ENCODE measurements at places on chromosomes 2 and 18.

DNA sequence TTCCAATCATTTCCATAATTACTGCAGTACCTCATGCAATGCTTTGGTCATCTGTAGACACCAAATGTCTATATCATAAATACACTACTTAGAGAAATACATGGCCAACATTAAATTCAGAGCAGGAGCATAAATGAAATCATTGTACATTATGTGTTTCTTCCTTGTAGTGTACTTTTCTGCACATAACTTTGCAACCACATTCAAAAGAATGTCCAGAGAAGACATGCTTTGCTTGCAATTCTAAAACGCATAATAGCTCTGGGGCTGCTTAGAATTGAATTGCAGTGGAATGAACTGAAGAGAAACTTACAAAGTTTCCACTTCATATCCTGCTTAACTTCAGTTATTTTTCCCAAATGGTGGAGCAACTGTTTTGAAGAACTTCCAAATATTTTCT lies 664.4 kb downstream of the DSC3 start:
- peak; percentile 9 for DNase-seq

DNA sequence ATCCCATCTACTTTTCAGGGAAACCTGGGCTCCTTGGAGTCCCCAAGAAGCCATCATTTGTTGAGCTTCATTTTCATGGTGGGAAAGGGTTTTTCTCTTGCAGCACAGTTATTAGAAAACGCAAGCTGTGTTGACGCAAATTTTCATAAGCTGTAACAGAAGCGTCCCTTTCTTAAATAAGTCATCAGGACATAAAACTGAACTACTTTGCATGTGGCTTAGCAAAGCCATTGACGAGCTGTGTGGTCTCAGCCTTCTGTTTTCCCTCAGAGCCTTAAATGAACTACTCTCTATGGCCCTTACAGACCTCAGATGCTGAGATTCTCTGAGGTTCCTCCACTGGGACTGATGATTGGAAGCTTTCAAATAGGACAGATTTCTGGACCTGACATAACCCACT lies 85.1 kb downstream of the ARL4C start:
- no peak for DNase-seq

DNA sequence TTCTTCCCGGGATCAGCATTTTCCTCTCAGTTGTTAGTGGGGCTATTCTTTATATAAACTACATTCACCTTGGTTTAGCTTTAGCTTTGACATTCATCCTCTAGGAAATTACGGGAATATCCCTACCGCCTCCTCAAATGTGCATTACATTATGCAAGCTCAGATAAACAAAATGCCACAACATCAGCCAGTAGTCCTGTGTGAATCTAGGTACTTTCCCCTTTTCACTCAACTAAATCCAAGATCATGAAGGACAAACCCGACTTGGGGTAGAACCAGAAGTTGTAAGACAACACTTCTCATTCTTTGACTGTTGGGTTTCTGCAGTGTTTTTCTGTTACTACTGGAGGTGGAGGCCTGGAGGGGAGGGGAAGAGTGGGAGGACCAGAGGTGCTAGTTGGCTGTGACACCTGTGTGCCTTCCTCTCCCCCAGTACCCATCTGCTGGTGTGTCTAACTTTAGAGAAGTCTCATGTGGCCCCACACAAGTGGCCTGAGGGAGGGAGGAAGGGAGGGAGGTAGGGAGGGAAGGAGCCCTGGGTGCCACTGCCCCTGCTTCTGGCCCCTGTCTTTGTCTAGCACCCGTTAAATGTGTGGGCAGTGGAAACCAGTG lies 84.8 kb upstream of the BCL2L11 start:
- DNase-seq, result no peak

DNA sequence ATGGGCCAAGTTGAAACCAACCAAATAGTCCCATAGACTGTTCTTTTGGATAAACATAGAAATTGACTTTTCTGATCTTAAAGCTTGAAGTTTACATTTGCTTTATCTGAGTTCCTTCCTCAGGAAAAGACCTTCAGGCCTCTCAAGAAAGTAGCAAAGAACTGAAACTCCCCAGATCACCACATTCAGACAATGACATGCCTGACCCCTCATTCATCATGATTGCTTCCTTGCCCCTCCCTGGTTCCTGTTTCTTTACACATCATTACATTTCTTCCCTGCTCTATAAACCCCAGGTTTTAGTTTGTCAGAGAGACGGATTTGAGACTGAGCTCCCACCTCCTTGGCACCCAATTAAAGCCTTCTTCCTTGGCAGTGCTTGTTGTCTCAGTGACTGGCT lies 83.6 kb upstream of the ST3GAL5 start:
- DNase-seq, result no peak

- no peak for DNase-seq
Observed at GRCh38 chr2:218063896-218064295, 5.2 kb upstream of the RUFY4 start.

DNA sequence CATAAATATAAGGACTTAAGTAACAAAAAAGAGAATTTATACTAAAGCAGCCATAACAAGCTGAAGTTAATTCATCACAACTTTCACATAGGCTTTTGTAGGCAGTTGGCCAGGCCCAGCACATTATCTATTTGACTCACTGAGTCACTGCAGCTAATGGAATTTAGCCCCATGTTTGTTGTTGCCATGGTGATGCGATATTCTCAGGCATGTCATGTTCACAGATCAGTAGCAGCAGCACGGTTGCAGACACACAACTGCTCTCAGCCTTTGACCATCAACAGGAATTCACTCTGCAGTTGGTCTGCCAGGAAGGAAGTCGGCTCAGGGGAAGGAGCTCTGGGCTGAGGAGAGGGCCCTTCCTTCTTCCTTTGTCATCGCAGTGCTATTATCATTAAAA lies 639.8 kb downstream of the TMEM182 start:
- no peak for DNase-seq

DNA sequence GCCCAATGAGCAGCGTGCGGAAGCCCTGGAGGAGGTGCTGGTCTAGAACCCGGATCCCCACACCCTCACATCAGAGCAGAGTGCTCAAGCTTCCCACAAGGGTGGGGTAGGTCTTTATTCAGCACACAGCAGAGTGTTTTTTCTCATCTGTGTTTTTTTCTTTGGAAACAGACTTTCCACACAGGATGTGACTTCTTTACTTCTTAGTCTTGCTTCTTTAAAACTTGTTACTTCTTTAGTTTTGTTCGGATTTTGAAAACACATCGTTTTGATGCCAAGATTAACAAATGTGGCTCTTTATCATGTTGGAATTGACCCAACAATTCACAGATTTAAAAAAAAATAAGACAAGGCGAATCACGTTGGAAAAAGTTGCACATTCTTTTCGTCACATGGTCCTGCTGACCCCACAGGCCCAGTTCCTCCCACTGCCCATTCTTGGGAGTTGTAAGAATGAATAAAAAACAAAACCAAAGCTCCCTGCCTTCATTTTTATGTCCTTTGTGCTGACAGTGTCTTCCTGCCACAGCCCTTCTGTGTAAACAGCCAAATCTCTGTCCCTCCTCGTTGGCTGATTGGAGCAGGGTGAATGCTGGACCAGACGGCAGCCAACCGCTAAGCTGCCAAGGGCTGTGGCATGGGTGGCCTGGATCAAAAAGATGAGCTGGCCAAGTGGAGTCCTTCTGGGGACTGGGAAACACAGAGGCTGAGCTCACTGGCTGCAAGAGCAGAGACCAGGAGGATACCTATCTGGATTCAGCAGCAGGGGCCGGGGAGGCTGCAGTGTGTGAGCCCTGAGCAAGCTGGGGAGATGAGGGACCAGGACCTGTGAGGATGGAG lies 81.6 kb downstream of the TWIST2 start:
- no peak for DNase-seq

Measured in amniotic epithelial cell (primary cell).